ENCODE measurements at places on chromosomes 1 and 21.

DNA sequence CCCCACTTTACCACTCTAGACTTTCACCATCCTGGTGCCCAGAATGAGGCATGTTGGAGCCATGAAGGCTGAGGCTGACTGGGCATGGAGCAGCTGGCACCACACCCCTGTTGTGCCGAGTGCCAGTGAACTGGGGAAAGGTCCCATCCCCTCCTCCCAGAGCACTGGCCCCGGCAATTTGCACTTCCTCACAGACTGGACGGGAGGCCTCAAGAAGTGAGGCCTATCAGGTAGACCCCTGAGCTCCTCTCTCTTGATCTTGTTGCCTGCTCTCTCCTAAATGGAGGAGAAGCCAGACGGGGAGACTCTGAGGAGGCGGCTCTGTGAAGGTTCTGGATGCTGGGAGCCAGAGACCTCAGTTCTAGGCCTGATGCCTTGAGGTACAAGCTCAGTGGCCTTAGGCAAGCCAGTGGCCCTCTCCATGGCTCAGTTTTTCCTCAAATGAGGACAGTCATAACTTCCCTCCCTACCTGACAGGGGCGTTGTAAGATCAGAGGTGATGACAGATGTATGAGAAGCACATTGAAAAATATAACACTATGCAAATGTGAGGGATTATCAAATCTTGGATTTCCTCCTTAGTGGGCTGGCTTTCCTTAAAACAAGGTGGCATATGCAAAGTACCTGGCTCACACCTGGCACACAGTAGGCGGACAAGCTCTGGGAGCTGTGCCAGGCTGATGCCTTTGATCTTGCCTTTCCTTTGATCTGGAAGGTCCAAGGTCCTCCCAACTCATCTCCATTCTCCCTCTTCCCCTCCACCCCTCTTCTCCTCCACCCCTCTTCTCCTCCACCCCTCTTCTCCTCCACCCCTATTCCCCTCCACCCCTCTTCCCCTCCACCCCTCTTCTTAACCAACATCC, 6.7 kb downstream of the GRHL3 start:
- no peak for DNase-seq

DNA sequence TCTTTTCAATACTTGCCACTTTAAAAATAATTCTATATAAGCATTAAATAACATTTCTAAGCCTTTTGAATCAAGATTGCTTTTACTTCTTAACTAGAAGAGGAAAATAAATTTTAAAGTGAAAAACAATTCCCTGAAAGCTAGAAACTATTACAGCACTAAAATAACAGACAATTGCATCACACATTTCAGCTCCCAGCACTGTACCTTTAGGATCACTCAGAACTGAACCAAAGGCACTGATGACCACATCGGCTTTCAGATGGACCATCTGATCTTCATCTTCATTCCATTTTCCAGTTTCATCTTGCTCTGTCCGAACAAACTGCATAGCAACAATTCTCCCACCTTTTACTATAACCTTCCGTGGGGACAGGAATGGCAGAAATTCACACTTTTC, 347.3 kb downstream of the DPYD start:
- no peak for DNase-seq

GRCh38 chr1:174005032-174005431, 17.1 kb downstream of the RC3H1 start:
- DNase-seq = no peak

DNA sequence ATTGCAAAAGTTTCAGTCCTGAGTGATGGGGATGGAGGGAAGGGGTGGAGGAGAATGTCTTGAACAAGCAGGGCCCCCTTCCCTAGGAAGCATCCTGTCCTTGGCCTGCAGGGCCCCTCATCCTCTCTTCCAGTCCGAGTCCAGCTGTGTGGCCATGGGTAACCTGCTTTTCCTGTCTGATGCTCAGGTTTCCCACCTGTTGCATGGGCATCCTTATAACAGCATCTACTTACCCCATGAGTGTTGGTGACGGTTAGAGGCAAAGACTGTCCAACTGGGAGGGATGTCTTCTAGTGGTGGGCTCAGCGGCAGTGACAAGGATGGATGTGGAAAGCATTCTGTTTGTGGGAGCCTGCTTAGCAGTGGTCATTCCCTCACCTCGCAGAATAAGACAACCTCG, 1.9 kb downstream of the UBL4B start:
- DNase-seq = no peak

DNA sequence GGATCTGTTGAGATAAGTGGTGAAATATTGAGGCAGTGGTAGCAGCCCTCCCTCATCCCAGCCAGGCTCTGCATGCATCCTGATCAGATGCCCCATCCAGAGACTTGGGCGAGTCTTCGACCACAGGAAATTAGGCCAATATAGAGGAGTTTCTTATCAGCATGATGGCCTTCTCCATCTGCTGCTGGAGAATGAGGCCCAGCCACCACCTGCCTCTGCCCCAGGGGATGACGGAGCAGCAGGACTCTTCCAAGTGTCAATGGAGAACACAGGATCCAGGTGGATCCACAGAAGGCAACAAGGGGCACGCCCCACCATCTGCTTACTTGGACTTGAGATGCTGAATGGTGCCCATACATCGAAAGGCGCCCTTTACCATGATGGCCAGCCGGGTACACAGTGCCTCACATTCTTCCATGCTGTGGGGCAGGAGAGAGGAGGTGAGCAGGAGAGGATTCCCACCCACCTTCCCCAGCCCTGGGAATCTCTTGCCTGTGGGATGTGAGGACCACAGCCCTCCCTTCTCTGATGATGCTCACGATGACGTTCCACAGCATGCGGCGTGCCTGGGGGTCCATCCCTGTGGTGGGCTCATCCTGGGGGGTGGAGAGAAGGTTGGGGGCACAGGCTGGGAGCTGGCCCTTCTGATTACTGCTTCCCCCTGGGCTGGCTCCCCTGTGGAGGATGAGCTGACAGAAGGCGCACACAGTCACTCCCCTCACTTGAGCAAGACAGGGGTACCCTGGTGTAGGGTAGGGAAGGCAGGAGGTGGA, 91.5 kb upstream of the GCLM start:
- DNase-seq = no peak

- DNase-seq = no peak
Observed at GRCh38 chr1:40239626-40240025, 8.1 kb upstream of the TMCO2 start.

DNA sequence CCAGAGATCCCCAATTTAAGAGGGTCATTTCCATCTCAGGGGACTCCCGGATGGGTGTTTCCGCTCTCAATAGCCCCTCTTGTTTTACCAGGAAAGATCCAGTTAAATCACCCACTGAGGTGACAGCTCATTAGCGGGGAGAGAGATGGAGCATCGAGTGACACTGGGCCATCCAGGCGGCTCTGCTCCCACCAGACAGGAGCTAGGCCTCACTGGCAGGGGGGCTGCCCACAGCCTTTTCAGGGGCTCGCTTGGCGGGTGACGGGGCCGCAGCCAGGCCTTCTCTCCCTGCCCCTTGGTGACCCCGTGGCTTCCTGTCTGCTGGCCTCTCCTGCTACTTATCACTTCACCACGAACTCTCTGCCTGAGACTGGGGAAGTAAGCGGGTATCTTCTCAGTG, 26.7 kb upstream of the SPSB1 start:
- DNase-seq = no peak

DNA sequence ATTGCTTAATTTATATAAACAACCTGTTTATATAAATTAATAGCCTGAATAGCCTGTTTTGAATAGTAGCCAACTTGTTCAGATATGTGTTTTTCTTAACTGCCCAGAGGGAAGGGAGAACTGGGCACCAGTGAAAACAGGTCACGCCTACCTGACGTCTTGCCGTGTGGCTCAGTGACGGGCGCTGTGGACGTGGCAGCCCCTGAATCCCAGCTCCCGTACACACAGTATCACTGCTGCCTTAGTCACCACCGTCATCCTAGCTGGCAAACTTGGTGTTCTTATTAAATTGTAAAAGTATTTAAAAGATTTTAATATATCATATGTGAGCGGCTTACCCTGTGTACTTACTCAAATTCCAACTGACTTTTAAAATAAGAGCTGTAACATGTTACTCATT, 35.4 kb upstream of the TRAPPC10 start:
- DNase-seq = no peak

DNA sequence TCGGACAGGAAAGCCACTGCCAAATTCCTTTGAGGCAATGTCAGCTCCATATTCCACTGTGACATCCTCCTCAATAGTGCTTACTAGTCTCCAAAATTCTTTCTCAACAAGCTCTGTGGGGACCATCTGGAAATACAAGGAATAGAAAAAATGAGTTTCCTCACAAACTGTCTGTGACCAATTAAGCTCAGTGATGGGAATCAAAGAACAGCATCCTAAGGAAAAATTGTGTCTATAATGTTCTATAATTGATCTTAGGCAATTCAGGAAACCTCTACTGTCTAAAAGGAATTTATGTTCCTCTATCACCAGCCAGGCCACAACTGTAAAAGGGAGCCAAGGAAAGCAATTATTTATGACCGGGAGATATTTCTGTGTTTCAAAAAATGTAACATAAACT, 46.1 kb upstream of the SYT2 start:
- no peak for DNase-seq

- DNase-seq = no peak
Observed at GRCh38 chr1:12565966-12566352, 52.1 kb downstream of the DHRS3 start.

Data from transverse colon (tissue), 4 donors.